NCI-H2227 treated with DMSO at 0.1 percent for 48 hours (cell line): ENCODE measurements at places on chromosomes 2 and 18.

GRCh38 chr2:98598781-98599428 is 9.4 kb downstream of the COA5 start:
- DNase-seq, result no peak

- DNase-seq, result no peak
Observed at GRCh38 chr2:189153619-189154018, 25.9 kb downstream of the COL5A2 start.

GRCh38 chr2:226891780-226892590 is 56.1 kb downstream of the RHBDD1 start:
- DNase-seq, result no peak

- DNase-seq, result no peak
Observed at GRCh38 chr2:222919841-222920526, 59.1 kb downstream of the ACSL3 start.

- no peak for DNase-seq
Observed at GRCh38 chr2:14285812-14286211, 346.7 kb upstream of the LRATD1 start.

DNA sequence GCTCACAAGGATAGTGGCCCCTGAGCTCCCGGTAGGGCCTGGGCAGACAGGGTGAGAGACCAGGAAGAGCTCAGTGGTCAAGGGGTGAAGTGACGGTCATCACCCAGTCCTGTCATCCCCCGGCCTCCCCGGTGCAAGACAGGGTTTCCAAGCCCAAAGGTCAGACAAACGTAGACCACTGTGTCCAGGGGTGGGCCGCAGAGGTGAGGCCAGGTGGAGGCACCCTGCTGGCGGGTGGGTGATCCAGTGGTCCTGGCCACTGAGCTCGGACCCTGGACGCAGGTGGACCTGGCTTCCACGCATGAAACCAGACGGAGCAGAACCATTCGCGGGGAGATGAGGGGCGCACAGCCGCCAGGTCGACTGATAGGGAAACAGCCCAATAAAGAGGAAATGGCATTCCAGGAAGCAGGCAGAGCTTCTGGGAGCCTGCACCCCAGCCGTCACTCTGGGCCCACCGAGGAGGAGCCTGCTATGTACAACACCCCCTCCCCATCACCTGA is 14.4 kb upstream of the SNED1 start:
- no peak for DNase-seq

- DNase-seq, result no peak
Observed at GRCh38 chr2:239463541-239464165, 62.8 kb upstream of the HDAC4 start.

DNA sequence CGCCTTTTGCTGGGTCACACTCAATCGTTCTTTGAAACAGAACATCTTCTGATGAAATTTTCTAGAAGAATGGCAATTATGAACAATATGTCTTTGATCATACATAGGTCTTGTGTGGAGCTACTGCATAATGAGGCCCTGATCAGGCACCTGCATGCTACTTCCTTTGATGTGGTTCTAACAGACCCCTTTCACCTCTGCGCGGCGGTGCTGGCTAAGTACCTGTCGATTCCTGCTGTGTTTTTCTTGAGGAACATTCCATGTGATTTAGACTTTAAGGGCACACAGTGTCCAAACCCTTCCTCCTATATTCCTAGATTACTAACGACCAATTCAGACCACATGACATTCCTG is 532 bp downstream of the UGT1A5 start:
- no peak for DNase-seq

DNA sequence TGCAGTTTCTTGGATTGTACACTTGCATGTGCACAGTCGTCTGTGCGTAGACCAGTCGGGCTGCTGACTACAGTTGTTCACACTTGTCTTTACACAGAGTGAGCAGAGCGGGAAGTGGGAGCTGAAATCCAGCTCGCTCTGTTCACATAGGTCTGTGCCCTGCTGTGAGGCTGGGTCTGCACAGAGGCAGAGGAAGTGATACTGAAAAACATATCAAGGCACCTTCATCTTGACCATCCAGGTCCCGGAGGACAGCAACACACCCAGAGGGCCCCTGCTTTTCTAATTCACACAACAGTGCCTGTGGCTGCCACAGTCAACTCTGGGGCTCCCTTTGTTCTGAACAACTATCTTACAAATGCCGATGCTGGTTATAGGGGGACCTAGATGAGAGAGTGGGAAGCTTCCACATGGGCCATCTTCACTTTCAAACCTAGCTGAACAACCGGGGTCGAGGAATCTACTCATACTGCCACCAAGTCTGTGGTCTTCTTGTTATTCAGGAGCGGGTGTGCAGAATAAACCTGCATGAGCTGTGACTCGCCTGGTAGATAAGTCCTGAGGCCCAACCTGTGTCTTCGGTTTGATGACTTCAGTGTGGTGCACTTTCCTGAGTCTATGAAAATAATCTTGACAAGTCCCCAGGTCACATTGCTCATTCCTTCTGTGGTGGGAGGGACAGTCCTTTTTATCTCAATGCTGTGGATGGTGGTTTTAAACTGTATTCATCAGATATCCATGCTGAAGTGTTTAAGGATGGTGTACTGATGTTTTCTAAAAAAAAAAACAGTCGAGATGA is 3.5 kb upstream of the ADNP2 start:
- DNase-seq, result no peak
